Activated CD8-positive, alpha-beta memory T cell treated with anti-CD3 and anti-CD28 coated beads, Interleukin-2, amount 10 ng/mL, durations not matched to agents 7 days and 5 days (primary cell): ENCODE measurements at places on chromosomes 7 and 10.
A peak's percentile ranks its signal among the peaks of the same experiment; 100 is the strongest.

GRCh38 chr10:3180355-3181025, 7.9 kb upstream of the PITRM1 start:
- no peaks in the 10 kb centered on the region for H3K36me3 ChIP-seq
- peaks cover 80% of the 10 kb centered on the region for H3K27me3 ChIP-seq
- no peak for DNase-seq
- H3K4me1 ChIP-seq = peaks cover 2% of the 10 kb centered on the region
- no peak overlapping the region for H3K4me3 ChIP-seq

GRCh38 chr7:5591278-5591874, 167.7 kb upstream of the TNRC18 start:
- no peaks in the 10 kb centered on the region for H3K36me3 ChIP-seq
- no peak overlapping the region for H3K4me3 ChIP-seq
- H3K27ac ChIP-seq = no peak overlapping the region
- H3K4me1 ChIP-seq = peaks cover 24% of the 10 kb centered on the region

- H3K36me3 ChIP-seq = no peaks in the 10 kb centered on the region
- DNase-seq = no peak
- no peak overlapping the region for H3K4me3 ChIP-seq
- H3K4me1 ChIP-seq = peaks cover 3% of the 10 kb centered on the region
- no peak overlapping the region for H3K27ac ChIP-seq
- no peaks in the 10 kb centered on the region for H3K27me3 ChIP-seq
These were observed 107.2 kb downstream of the COBL start for GRCh38 chr7:51209426-51209825.

GRCh38 chr7:149500201-149500600, 2.6 kb upstream of the ZNF746 start:
- peaks cover 5% of the 10 kb centered on the region for H3K36me3 ChIP-seq
- H3K27ac ChIP-seq = no peak overlapping the region
- H3K27me3 ChIP-seq = no peaks in the 10 kb centered on the region
- peaks cover 37% of the 10 kb centered on the region for H3K4me1 ChIP-seq

DNA sequence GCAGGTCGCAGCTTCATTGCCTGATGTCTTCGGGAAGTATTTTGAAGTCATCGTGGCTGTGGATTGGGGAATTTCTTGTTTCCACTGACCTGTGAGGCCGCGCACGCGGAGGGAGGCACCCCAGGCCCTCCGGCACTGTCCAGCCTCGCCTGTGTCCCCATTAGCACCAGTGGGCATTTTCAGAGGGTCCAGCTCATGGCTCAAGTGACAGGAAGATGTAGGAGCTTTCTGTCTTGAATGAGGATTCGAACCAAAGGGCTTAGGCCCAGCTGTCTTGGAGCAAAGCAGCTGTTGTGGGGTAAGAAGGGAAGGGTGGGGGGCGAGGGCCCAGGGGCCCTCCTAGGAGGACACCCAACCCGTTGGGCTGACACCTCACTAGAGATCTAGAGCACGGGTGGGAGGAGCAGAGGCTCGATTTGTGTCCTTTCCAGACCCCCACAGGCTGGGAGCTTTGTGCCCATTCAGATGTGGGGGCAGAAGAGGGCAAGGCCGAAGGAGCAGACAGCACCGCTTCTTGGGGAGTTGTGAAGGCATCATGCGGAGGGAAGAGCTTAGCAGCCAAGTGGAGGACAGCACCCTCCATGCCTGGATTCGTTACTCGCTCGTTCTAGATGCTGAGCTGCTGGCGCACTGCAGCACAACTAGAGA, 914 bp downstream of the ZNF37A start:
- peaks cover 26% of the 10 kb centered on the region for H3K4me1 ChIP-seq
- DNase-seq = no peak
- peak overlapping the region; percentile 87 for H3K4me3 ChIP-seq
- peak overlapping the region; percentile 94 for H3K27ac ChIP-seq
- no peaks in the 10 kb centered on the region for H3K27me3 ChIP-seq

DNA sequence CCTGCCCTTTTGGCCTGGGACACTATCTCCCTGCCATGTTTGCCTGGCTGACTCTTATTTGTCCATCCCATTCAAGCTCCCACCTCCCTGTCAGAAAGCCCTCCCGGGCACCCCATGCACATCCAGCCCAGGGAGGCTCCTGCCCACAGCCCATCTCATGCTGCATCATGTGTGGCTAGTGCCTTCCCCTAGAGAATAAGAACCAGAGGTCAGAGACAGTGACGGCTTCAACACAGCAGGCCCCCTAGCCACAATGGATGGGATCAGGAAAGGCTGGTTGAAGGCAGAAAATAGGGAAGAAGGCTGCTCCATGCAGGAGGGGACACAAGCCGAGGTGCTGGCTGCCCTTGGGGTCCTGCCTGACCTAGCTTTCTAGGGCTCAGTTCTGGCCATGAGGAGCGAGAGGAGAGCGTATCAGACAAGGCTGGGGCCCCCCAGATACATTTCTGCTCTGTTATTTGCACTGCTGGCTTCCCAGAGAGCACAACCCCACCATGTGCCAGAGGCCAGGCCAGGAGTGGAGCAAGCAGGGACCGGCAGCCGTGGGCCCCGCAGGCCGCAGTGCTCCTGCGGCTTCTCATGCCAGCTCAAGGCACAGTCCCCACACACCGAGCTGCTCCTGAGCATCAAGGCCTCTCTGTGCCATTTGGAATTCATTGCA, 161.1 kb upstream of the ZMIZ1 start:
- DNase-seq = peak; percentile 9
- H3K4me3 ChIP-seq = no peak overlapping the region
- no peak overlapping the region for H3K27ac ChIP-seq
- no peaks in the 10 kb centered on the region for H3K27me3 ChIP-seq

DNA sequence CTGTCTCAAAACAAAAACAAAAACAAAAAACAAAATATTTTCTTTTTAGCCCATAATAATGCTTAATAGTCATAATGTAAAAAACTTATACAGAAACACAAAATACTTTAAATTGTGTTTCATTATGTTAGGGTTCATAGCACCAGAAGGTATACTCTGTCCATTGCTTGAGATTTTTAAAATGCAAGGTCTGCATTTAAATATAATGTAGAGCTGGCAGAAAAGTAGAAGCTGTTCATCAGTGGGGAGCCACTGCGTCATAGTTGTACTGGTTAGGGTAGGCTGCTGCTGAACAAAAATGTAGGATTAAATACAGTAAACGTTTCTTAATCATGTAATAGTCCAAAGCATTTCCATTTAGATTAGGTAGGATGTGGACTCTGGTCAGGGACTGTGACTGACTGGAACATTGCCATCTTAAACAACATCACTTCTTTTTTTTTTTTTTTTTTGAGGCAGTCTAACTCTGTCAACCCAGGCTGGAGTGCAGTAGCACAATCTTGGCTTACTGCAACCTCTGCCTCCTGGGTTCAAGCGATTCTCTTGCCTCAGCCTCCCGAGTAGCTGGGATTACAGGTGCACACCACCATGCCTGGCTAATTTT, 85.2 kb downstream of the ANKIB1 start:
- no peak overlapping the region for H3K4me3 ChIP-seq
- no peak overlapping the region for H3K27ac ChIP-seq
- H3K36me3 ChIP-seq = peaks cover 26% of the 10 kb centered on the region
- no peak for DNase-seq

DNA sequence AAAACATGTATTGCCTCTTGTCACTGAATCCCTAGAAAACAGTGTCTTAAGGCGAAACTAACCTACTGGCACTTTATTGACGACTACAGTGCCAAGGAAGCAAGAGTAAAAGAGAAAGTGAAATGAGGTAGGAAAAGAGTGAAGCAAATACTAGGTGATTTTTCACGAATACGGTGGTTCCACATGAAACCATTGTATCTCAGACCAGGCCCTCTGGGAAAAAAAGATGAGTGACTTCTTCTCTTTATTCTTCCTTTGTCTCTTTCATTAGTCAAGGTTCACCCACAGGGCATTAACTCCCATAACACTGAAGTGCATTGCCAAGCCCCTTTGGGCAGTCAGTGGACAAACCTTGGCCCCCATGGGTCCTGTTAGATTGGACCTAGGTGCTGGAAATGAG, 16.2 kb upstream of the MACC1 start:
- H3K36me3 ChIP-seq = no peaks in the 10 kb centered on the region
- DNase-seq = no peak
- no peak overlapping the region for H3K4me3 ChIP-seq
- H3K27me3 ChIP-seq = peaks cover 8% of the 10 kb centered on the region
- peaks cover 7% of the 10 kb centered on the region for H3K4me1 ChIP-seq
- no peak overlapping the region for H3K27ac ChIP-seq

DNA sequence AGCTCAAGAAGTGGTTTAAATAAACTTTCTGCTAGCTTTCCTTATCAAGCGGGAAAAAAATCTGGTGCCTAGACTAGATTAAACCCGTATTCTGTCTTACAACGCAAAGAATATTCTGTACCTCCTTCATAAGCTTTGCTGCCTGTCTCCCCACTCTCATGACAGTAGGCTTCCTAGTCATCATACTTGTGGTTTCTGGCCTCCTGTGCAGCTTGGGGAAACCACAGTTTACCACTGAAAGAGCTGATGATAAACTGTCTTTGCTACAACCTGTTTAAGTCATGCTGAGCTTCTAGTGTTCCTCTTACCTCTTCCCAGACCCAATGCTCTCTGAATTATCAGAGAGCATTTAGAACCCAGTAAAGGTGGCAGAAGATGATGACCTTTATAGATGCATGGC, 55.0 kb downstream of the PODXL start:
- no peaks in the 10 kb centered on the region for H3K27me3 ChIP-seq
- DNase-seq = peak; percentile 88
- H3K4me3 ChIP-seq = no peak overlapping the region
- H3K36me3 ChIP-seq = peaks cover 10% of the 10 kb centered on the region
- H3K27ac ChIP-seq = peak overlapping the region; percentile 69

DNA sequence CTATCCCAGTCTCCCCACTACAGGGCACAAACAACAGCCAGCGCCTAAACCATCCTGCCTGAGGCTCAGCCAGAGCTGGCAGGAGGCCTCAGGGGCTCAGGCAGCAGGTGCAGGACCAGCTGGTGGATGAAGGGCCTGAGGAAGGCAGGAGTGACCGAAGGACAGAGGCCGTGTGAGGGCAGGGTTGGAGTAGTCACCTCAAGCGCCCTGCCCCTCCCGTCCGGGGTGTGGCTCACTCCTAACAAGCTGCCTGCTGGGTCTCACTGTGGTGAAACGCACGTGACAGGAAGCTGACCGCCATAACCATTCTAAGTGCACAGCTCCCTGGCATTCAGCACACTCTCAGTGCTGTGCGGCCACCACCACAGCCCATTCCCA, 281.1 kb downstream of the ELFN1 start:
- DNase-seq = peak; percentile 68
- H3K4me3 ChIP-seq = no peak overlapping the region

DNA sequence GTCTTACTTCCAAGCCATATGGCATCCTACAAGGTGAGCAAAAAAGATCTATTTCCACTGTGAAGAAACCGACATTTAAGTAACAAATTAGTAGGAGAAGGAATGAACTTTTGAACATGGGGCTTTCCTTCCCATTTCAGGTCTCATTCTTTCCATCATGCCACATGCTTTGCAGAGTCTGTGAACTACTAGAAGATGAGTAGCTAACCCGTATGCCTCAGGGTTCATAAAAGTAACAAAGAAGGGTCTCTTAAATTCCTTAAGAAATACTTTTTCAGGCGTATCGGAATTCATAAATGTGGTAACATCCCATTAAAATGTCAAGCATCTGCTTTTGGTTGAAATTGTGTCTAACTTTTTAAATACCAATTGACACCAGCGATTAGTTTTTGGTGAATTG, 81.3 kb upstream of the TNS3 start:
- H3K4me1 ChIP-seq = no peaks in the 10 kb centered on the region
- no peaks in the 10 kb centered on the region for H3K36me3 ChIP-seq
- no peak for DNase-seq

- no peak overlapping the region for H3K27ac ChIP-seq
- no peak for DNase-seq
- H3K27me3 ChIP-seq = no peaks in the 10 kb centered on the region
- H3K4me3 ChIP-seq = no peak overlapping the region
- H3K36me3 ChIP-seq = no peaks in the 10 kb centered on the region
These were observed 120.4 kb downstream of the ZMIZ1 start for GRCh38 chr10:79189181-79189580.

- H3K27ac ChIP-seq = no peak overlapping the region
- H3K27me3 ChIP-seq = no peaks in the 10 kb centered on the region
- H3K36me3 ChIP-seq = no peaks in the 10 kb centered on the region
- no peak for DNase-seq
- H3K4me1 ChIP-seq = no peaks in the 10 kb centered on the region
These were observed 305.9 kb downstream of the DOCK4 start for GRCh38 chr7:111900283-111900682.

DNA sequence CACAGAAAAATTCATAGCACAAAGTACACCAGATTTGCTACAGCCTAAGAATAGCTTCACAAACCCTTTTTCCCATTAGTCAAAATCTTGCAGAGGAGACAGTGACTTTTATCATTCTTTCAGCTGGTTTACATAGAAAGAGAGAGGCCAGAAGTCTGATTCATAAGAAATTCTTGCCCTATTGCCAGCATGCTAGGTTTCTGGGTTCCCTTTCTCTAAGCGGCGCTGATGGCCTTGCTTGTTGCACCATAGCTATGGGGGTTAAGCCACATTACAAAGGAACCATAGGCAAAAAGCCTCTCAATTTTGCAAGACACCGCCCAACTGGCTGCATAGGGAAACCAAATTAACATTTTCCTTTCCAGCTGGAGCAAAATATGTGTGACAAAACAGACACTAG, 87.4 kb downstream of the ZNF467 start:
- peaks cover 56% of the 10 kb centered on the region for H3K27me3 ChIP-seq
- H3K4me3 ChIP-seq = no peak overlapping the region
- no peaks in the 10 kb centered on the region for H3K36me3 ChIP-seq
- H3K4me1 ChIP-seq = no peaks in the 10 kb centered on the region
- DNase-seq = no peak
